Natural killer cell (primary cell): ENCODE measurements at places on chromosomes 13 and 19.

- no peak overlapping the region for H3K27ac ChIP-seq
- peaks cover 15% of the 10 kb centered on the region for H3K4me1 ChIP-seq
- no peaks in the 10 kb centered on the region for H3K27me3 ChIP-seq
- no peaks in the 10 kb centered on the region for H3K36me3 ChIP-seq
Measured at GRCh38 chr19:20079476-20079875, 1.7 kb downstream of the ZNF90 start.

DNA sequence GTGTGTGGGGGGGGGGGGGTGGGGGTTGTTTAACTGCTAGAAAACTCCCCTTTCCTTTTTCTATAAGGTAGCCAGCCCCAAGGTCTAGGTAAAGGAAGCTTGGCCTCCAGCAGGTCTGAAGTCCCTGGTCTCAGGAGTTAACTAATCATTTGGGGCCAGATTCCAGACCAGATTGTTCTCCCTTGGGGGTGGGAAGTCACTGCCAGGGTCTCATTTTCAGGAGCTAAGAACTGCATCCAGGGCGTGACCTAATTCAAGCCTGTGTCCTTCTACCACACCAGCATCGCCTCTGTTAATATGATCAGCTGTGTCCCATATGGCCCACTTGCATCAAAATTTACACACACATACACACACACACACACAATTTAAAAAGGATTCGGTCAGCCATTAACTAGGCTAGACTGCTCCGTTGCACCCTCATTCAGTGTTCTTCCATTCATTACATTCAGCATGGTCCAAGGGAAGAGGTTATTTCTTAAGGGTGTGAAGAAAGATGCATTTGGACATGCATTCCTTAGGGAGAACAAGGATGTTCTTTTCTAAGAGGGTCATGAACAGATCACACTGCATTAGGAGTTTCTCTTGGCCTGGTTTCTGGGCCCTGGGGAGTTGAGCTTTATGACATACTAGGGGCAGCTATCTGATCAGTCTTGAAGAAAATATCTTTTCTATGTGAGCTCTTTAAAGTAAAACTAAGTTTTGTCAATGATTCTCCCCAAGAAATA, 91.0 kb downstream of the FGF14 start:
- no peaks in the 10 kb centered on the region for H3K36me3 ChIP-seq
- no peak overlapping the region for H3K4me3 ChIP-seq
- H3K27ac ChIP-seq, result no peak overlapping the region
- H3K27me3 ChIP-seq, result no peaks in the 10 kb centered on the region
- no peaks in the 10 kb centered on the region for H3K4me1 ChIP-seq

DNA sequence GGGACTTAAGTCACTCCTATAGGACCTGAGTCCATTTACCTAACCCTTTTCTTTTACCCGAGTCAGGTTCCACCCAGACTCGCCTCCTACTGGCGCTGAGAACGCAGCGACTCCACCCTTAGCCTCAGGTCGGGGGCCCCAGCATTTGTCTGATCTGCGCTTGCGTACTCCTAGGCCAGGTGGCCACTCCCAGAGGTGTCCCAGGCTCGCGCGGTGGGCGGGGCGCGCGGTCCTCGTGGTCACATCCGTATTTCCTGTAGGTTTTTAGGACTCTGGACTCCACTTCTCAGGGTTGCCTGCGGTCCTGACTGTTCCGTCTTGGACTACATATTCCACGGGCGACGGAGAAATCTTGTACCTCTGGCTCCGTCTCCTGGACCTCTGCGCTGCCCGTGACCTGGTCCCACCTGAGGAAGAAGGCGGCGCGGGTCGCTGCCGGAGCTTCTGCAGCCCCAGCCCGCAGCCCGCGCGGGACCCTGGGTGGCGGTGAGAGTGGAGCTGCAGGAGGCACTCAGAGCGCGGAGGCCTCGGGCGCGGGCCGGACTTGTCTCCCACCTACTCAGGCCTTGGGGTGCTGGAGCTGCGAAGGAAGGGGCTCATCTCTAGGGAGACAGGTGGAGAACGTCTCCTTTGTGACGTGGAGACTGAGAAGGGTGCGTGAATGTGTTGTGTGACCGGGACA, 11.0 kb upstream of the ZNF573 start:
- H3K36me3 ChIP-seq, result no peaks in the 10 kb centered on the region
- no peaks in the 10 kb centered on the region for H3K27me3 ChIP-seq
- H3K4me3 ChIP-seq, result no peak overlapping the region
- DNase-seq, result no peak
- no peak overlapping the region for H3K27ac ChIP-seq

DNA sequence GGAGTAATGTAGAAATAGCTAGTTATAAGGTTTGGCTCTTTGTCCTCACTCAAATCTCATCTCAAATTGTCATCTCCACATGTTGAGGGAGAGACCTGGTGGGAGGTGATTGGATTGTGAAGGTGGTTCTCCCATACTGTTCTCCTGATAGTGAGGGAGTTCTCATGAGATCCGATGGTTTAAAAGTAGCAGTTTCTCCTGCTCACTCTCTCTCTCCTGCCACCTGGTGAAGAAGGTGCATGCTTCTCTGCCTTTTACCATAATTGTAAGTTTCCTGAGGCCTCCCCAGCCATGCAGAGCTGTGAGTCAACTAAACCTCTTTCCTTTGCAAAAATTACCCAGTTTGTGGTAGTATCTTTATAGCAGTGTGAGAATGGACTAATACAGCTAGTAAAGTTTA, 849.4 kb downstream of the DACH1 start:
- no peaks in the 10 kb centered on the region for H3K27me3 ChIP-seq
- H3K27ac ChIP-seq, result no peak overlapping the region
- no peak for DNase-seq

- H3K4me1 ChIP-seq, result peaks cover 36% of the 10 kb centered on the region
- peak; percentile 91 for DNase-seq
- H3K27ac ChIP-seq, result peak overlapping the region; percentile 72
- no peaks in the 10 kb centered on the region for H3K27me3 ChIP-seq
- peaks cover 13% of the 10 kb centered on the region for H3K36me3 ChIP-seq
Measured at GRCh38 chr19:49808711-49809159, 4.4 kb downstream of the FUZ start.

DNA sequence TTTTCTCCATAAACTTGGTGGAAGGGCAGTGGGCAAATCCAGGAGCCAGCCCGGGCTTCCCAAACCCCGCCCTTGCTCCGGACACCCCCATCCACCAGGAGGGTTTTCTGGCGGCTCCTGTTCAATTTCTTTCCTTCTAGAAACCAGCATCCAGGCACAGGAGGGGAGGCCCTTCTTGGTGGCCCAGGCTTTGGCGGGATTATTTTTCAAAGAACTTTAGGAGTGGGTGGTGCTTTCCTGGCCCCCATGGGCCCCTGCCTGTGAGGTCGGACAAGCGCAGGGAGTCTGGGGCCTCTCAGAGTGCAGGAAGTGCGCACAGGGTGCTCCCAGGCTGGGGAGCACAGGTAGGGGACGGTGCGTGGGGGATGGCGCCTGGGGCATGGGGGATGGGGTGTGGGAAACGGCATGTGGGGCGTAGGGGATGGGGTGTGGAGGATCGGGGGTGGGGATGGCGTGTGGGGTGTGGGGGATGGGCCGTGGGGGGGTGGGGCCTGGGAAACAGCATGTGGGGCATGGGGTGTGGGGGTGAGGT, 396 bp downstream of the F7 start:
- H3K4me3 ChIP-seq, result no peak overlapping the region
- no peak overlapping the region for H3K27ac ChIP-seq
- H3K4me1 ChIP-seq, result peaks cover 11% of the 10 kb centered on the region
- peaks cover 6% of the 10 kb centered on the region for H3K27me3 ChIP-seq
- DNase-seq, result no peak

DNA sequence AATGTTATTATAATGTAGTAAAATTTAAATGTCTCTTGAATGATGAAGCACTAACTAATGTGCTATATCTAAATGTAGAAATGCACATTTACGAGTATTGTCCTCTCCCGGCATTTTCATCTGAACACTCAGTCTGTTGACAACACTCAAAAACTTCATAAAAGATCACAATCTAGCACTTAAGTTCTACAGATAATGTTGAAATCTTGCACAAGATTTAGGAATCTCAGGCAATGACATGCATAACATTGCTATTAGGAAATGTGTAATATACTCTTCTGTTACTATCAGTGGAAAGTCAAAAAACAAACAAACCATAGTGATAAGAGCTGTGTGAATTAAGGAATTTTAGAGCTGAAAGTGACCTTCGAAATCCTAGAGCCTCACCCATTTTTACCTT, 37.5 kb upstream of the XPO4 start:
- no peaks in the 10 kb centered on the region for H3K36me3 ChIP-seq
- no peaks in the 10 kb centered on the region for H3K4me1 ChIP-seq
- no peak overlapping the region for H3K4me3 ChIP-seq

GRCh38 chr13:23696610-23697009, 126.4 kb downstream of the TNFRSF19 start:
- H3K27me3 ChIP-seq, result no peaks in the 10 kb centered on the region
- no peak for DNase-seq
- peaks cover 16% of the 10 kb centered on the region for H3K4me1 ChIP-seq
- H3K36me3 ChIP-seq, result no peaks in the 10 kb centered on the region
- peak overlapping the region; percentile 72 for H3K27ac ChIP-seq

DNA sequence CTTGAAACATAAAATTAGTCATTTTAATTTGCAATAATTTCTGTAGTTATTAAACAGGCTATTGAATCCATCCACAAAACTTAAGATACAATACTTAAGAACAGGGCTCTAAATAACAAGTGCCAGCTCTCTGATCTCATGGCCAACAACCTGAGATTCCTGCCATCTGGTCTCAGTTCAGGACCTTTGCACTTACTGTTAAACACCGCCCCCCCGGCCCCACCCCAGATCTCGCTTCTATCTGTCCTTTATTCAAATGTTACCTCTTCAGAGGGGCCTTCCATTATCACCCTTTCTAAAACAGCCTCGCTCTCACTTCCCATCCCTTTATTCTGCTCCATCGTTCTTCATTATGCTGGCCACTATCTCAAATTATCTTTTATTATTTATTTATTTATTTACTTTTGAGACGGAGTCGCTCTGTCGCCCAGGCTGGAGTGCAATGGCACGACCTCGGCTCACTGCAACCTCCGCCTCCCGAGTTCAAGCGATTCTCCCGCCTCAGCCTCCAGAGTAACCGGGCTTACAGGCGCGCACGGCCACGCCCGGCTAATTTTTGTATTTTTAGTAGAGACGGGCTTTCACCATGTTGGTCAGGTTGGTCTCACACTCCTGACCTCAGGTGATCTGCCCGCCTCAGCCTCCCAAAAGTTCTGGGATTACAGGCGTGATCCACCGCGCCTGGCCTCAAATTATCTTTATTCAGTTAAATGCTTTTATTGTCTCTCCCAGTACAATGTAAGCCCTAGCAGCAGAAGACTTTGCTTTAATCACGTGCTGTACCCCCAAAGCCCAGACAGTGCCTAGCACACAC, 838 bp upstream of the SNRNP70 start:
- peak overlapping the region; percentile 76 for H3K4me3 ChIP-seq
- peaks cover 2% of the 10 kb centered on the region for H3K36me3 ChIP-seq
- H3K27ac ChIP-seq, result peak overlapping the region; percentile 78
- H3K27me3 ChIP-seq, result no peaks in the 10 kb centered on the region
- no peak for DNase-seq

- no peaks in the 10 kb centered on the region for H3K27me3 ChIP-seq
- peaks cover 48% of the 10 kb centered on the region for H3K36me3 ChIP-seq
- H3K4me3 ChIP-seq, result no peak overlapping the region
- DNase-seq, result peak; percentile 18
- no peak overlapping the region for H3K27ac ChIP-seq
Measured at GRCh38 chr19:2039089-2039958, 11.7 kb downstream of the MKNK2 start.

GRCh38 chr19:39479916-39480315, 722 bp upstream of the TIMM50 start:
- peak overlapping the region; percentile 99 for H3K4me3 ChIP-seq
- DNase-seq, result no peak
- H3K4me1 ChIP-seq, result peaks cover 19% of the 10 kb centered on the region

DNA sequence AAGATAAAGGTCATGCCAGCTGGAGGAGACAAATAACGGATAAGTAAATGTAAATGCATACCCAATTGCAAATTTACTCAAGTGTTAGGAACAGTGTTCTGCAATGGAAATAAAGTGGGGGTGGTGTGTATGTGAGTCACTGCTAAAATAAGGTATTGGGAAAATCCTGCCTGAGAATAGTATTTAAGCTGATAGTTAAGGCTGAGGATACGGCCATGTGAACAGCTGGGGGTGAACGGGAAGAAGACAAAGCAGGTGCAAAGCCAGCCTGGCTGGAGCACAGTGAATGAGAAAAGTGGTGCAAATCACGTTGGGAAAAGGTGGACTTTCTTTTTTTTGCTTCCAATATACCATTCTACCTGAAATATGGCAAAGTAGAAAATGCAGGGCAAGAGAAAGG, 242.4 kb upstream of the SLC10A2 start:
- no peak overlapping the region for H3K27ac ChIP-seq
- DNase-seq, result no peak
- no peaks in the 10 kb centered on the region for H3K4me1 ChIP-seq
- no peaks in the 10 kb centered on the region for H3K36me3 ChIP-seq
- no peak overlapping the region for H3K4me3 ChIP-seq
- no peaks in the 10 kb centered on the region for H3K27me3 ChIP-seq

DNA sequence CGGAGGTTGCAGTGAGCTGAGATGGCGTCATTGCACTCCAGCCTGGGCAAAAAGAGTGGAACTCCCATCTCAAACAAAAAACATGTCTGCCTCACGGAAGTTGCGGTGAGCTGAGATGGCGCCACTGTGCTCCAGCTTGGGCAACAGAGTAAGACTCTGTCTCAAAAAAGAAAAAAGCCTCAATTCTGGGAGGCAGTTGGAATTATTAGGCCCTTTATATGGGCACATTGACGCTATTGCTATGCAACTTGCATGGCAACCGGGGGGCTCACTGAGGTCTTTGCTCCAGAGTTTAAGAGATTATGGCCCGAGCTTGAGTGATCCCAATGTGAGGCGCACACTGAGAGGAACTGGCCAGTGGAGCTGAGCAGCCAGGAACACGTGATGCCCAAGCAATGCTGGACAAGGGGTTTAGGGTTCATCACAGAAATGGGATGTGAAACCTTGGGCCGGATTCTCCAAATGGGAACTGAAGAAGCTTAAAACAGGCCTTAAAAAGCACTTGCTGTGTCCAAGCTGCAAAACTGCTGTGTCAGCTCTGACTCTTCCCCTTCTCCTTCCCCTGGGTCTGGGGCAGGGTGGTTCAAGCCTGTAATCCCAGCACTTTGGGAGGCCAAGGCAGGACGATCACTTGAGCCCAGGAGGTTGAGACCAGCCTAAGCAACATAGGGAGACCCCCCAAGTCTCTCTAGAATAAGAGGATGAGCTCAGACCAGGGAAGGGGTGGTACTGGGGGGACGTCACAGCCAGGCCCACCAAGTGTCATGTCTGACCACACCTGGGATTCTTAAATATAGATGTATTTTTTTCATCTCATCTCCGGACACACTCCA, 2.5 kb downstream of the FTL start:
- no peak overlapping the region for H3K4me3 ChIP-seq
- peaks cover 54% of the 10 kb centered on the region for H3K4me1 ChIP-seq
- no peaks in the 10 kb centered on the region for H3K27me3 ChIP-seq
- H3K36me3 ChIP-seq, result peaks cover 26% of the 10 kb centered on the region
- no peak for DNase-seq
- no peak overlapping the region for H3K27ac ChIP-seq

GRCh38 chr19:57506163-57506562, 6.4 kb downstream of the ZNF773 start:
- DNase-seq, result no peak
- no peak overlapping the region for H3K27ac ChIP-seq
- peaks cover 1% of the 10 kb centered on the region for H3K4me1 ChIP-seq
- peaks cover 36% of the 10 kb centered on the region for H3K36me3 ChIP-seq
- H3K27me3 ChIP-seq, result no peaks in the 10 kb centered on the region

- DNase-seq, result no peak
- no peak overlapping the region for H3K4me3 ChIP-seq
- H3K27ac ChIP-seq, result no peak overlapping the region
Measured at GRCh38 chr13:65638572-65639168, 1591.5 kb downstream of the PCDH9 start.

GRCh38 chr19:46493236-46494145, 2.2 kb downstream of the PNMA8B start:
- H3K27ac ChIP-seq, result no peak overlapping the region
- no peak overlapping the region for H3K4me3 ChIP-seq
- DNase-seq, result peak; percentile 57
- H3K4me1 ChIP-seq, result peaks cover 11% of the 10 kb centered on the region
- peaks cover 53% of the 10 kb centered on the region for H3K27me3 ChIP-seq
